ENCODE measurements at places on chromosomes 4 and X. TPM values are rescaled to one million over a fixed set of nuclear protein-coding genes. Genes with fewer than 3 reads are reported as not detected.

Gene RHOH
- 255 TPM for polyA plus RNA-seq

Gene EPGN
- not detected for polyA plus RNA-seq

Gene GPR82
- 0.34 TPM for polyA plus RNA-seq

Gene PDS5A
- polyA plus RNA-seq = 35.3 TPM

Gene RASSF6
- 10.8 TPM for polyA plus RNA-seq

Gene HSPA4L
- polyA plus RNA-seq = not detected

Gene ODAPH
- not detected for polyA plus RNA-seq

Gene ALB
- not detected for polyA plus RNA-seq

Gene ARAP2
- 20.8 TPM for polyA plus RNA-seq

Gene KCNIP4
- 0.10 TPM for polyA plus RNA-seq

Gene CPLX1
- polyA plus RNA-seq = not detected

Gene HSFX2
- 0.16 TPM for polyA plus RNA-seq

Gene PAK3
- 0.19 TPM for polyA plus RNA-seq

Gene OTUD6A
- not detected for polyA plus RNA-seq

Gene MSANTD1
- not detected for polyA plus RNA-seq

Gene LARP7
- 44.7 TPM for polyA plus RNA-seq

Gene AMOT
- 3.3 TPM for polyA plus RNA-seq

Gene PLXNB3
- polyA plus RNA-seq = not detected

Gene TEX11
- not detected for polyA plus RNA-seq

Gene DOK7
- polyA plus RNA-seq = 25.2 TPM

Gene ARHGEF38
- polyA plus RNA-seq = not detected

Gene GYG2
- polyA plus RNA-seq = not detected

Gene NWD2
- not detected for polyA plus RNA-seq

Gene AIMP1
- 72.8 TPM for polyA plus RNA-seq

Gene WDFY3
- not detected for polyA plus RNA-seq

Gene GNRHR
- not detected for polyA plus RNA-seq
